Stimulated activated CD8-positive, alpha-beta memory T cell treated with anti-CD3 and anti-CD28 coated beads, Interleukin-15, amount 100 ng/mL, for 4 hours (primary cell): ENCODE measurements at places on chromosomes 4 and X.

DNA sequence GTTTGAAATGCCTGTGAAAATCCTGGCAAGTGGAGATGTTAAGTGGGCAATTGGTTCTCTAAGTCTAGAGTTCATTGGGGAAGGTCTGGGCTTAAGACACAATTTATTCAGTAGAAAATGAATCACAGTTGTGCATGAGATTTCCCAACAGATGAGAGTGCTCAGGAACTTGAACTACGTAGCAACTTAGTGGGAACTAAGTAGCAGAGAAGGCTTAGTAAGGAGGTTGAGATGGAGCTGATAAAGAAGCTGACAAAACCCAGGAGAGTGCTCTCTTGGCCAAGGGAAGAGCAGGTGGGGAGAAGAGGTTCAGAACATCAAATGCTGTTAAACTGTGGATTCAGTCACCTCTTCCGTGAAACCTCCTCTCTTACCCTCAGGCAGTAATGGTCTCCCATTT lies 33.0 kb downstream of the AFF1 start:
- DNase-seq = no peak

GRCh38 chr4:183658362-183659028 lies 490 bp downstream of the RWDD4 start:
- no peak for DNase-seq

DNA sequence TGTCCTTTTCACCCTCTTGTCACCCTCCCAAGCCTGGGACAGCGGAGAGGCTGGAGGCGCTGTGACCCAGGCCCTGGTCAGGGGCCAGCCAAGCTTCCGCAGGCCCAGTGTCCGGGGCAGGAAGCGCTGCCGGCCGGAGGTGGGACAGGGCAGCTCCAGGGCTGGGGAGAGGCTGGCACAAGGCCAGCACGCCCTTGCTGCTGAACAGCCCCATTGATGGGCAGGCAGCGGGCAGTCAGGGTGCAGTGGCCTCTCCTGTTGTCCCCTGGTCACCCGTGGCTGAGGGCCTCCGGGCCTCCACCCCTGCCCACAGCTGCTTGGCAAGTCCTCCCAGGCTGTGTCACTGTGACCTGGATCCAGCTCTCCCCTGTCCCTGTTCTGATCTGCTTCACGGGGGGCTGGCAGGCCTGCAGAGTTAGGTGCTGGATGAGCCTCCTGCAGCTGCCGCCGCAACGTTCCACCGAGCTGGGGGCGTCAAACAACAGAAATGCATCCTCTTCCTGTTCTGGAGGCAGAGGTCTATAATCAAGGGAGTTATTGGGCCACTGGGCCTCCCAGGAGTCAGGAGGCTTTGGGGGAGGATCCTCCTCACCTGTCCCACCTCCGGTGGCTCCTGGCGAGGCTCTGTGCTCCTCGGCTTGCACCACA lies 107.9 kb downstream of the PSAPL1 start:
- no peak for DNase-seq

GRCh38 chr4:64784125-64784524 lies 374.9 kb upstream of the TECRL start:
- no peak for DNase-seq

DNA sequence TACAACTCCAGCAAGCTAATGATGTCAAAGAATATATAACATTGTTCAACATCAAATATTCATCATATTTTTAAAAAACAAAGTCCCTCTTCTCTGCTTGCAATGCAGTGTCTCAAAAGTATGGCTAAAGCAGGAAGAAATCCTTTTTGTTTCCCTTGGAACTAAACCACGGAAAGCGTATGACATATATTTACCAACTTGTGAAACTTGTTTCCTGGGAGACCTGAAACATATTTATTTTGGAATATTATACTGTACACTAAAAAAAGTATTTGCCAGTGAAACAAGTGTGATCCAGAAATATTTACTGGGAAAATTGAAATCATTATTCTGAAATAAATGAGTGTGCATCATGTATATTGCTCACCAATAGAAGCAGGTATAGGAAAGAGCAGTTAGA lies 156.0 kb upstream of the ANKRD50 start:
- DNase-seq = no peak

- no peak for DNase-seq
Observed at GRCh38 chrX:40167850-40168479, 70.2 kb upstream of the BCOR start.

GRCh38 chr4:102692474-102692873 lies 68.3 kb downstream of the MANBA start:
- no peak for DNase-seq

- no peak for DNase-seq
Observed at GRCh38 chr4:89753601-89754066, 83.3 kb downstream of the SNCA start.

DNA sequence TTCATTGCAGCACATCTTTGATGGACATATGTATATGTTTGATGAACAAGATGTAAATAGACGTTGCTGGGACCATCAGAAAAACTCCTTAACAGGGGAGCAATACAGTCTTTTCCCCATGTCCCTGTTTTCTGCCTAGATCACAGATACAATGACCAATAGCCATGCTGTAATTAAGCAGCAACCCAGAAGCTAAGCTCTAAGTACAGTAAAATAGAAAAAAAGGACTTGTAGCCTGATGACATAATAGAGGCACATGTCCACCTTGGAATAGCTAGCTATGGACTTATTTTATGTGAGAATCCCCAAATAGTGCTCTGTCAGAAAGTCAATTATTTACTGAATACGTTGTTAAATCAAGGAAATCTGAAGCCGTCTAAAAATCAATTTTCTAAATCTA lies 14.9 kb downstream of the FAM13A start:
- no peak for DNase-seq

- no peak for DNase-seq
Observed at GRCh38 chr4:74962584-74962983, 29.7 kb downstream of the PARM1 start.

DNA sequence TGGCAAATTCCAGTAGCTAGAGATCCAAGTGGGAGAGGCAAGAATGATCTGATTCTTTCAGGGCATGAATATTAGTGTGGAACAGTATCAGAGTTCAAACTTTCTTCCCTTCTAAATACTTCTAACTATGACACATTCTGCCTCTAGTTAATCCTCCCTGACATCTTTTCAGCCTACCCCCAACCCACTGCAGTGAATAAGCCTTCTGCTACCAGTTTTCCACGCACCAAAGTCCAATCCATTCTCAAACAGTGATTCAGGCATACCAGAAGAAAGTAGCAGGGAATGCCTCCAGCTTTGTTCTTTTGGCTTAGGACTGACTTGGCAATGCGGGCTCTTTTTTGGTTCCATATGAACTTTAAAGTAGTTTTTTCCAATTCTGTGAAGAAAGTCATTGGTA lies 155.4 kb upstream of the FTHL17 start:
- DNase-seq = no peak

DNA sequence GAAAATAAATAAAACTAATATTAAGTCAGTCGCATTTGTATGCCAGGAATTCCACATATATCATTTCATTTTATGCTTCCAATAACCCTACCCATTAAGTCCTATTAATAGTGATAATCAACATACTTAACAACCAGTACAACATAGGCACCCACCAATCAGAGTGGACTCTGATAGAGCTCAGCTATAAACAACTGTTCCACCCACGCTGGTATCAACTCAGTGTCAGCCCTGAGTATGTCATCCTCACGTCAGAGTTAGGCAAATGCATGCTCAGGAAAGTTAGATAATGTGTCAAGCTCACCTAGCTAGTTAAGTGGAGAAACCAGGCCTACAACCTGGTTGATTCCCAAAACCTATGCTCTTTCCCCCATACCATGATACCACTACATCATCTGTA lies 89.3 kb downstream of the SMARCA1 start:
- DNase-seq = no peak

DNA sequence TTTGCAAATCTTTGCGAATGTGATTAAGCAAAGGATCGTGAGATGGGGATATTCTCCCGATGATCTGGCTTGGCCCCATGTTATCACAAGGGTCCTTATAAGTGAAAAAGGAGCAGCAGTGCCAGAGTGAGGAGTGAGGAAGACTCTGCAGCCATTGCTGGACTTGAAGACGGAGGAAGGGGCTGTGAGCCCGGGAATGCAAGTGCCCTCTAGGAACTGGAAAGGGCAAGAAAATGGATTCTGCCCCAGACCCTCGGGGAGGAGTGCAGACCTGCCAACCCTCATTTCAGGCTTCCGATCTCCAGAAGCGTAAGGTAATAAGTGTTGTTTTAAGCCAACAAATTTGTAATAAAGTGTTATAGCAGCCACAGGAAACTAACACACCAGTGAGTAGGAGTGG lies 76.3 kb downstream of the EVC start:
- DNase-seq = no peak

DNA sequence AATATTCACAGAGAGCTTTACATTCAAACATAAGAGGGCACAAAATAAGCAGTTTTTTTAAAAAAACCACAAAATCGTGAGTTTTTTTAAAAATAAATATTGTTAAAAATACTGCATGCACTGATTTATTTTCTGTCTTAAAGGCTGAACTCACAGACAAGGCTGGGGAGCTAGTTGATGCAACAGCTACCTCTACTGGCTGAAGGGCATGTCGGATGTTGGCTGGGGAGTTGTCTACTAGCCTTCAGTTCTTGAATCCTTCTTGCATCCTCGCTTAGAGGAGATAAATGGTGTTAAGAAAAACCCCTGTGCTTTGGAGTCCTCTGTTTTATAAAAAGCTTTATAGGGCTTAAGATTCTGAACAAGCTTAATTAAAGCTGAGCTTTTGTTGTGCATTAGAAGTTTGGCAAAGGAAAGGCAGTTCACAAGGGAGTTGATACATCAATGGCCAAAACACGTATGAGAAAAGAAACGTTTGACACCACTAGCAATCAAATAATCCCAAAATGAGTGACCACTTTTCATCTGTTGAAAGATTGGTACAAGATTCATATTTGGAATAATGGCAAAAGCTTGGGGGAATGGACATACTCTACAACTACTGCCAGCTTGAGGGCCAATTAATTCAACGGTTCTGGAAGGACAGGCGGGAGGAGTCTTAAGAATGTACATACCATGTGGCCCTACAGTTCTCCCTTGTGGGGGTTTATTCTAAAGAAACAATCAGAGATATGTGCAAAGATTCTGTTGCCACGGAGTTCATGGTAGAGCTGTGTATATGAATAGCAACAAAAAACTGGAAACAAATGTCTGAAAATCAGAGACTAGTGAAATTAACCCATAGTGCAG lies 94.7 kb downstream of the SEL1L3 start:
- no peak for DNase-seq

- no peak for DNase-seq
Observed at GRCh38 chrX:57900975-57901374, 9.3 kb downstream of the ZXDA start.

GRCh38 chrX:23887451-23887850 lies 20.3 kb downstream of the APOO start:
- no peak for DNase-seq

- DNase-seq = no peak
Observed at GRCh38 chr4:77263247-77263646, 106.2 kb downstream of the CCNG2 start.

DNA sequence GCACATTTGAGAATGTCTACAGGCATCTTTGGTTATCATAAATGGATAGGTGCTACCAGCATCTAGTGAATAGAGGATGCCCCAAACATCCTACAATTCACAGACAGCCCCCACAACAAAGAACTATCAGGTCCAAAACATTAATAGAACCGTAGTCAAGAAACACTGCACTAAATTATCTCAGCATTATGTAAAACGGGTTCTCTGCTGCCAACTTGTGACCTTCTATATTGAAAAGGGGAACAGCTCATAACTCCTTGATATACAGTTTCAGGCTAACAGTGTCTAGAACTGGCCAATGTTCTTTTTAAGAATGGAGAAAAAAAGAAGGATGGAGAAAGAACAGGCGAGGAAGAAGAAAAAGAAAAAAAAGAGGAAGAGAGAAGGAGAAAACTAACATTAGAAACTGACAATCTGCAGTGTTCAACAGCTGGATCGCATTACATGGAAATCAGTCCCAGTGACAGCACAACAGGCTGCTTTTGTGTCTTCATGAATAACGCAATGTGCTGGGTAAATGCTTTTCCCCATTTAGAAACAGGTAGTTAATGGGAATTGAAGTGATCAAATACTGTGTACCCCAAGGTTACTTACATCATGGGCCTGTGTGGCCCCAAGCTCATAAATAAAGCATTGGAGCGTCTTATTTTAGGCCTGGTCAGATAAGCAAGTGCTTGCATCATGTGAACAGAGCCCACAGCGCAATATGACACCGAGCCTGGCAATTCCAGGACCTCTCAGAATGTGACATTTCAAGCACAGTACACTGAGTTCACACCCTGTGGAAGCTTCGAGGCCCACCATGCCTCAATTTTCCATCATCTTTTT lies 339.5 kb downstream of the DHX15 start:
- no peak for DNase-seq
